ENCODE measurements at places on chromosomes 1 and 21. TPM values are rescaled to one million over a fixed set of nuclear protein-coding genes. Genes with fewer than 3 reads are reported as not detected.
A peak's percentile ranks its signal among the peaks of the same experiment; 100 is the strongest.

GRCh38 chr1:5198328-5198727, 543.9 kb downstream of the AJAP1 start:
- DNase-seq = no peak

DNA sequence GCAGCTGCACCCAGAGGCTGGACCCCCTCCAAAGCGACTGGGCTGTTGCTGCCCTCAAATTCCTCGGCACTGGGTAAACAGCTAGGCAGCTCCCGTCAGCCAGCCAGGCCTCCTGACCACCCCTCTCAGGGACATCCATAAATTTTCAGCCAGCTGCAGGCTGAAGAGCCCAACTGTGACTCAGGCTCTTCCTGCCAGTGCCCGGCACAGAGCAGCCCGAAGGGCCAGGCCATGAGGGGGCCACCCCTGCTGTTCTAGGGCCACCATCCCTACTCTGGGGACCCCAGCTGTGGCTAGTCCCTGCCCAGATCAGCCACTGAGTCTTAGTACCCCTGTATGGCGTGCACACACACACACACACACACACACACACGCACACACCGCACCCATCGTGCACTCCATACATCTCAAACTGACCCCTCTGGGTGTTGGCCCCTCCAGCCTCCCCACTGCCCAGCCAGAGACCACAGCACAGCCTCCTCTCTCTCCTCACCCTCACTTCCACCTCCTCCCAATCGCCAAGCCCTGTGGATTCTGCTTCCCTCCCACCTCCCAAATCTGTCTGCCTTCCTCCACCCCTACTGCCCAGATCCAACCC, 6.2 kb upstream of the LAPTM5 start:
- DNase-seq = peak; percentile 62

GRCh38 chr1:31381394-31382294, 8.8 kb upstream of the FABP3 start:
- DNase-seq = peak; percentile 67

- DNase-seq = peak; percentile 31
These were observed 2.4 kb downstream of the VPS13D start for GRCh38 chr1:12232221-12232620.

GRCh38 chr21:25589887-25590286, 17.4 kb downstream of the MRPL39 start:
- DNase-seq = no peak

The RPE65 gene
- under 0.01 TPM for total RNA-seq

The TRMT13 gene
- 49.1 TPM for total RNA-seq

DNA sequence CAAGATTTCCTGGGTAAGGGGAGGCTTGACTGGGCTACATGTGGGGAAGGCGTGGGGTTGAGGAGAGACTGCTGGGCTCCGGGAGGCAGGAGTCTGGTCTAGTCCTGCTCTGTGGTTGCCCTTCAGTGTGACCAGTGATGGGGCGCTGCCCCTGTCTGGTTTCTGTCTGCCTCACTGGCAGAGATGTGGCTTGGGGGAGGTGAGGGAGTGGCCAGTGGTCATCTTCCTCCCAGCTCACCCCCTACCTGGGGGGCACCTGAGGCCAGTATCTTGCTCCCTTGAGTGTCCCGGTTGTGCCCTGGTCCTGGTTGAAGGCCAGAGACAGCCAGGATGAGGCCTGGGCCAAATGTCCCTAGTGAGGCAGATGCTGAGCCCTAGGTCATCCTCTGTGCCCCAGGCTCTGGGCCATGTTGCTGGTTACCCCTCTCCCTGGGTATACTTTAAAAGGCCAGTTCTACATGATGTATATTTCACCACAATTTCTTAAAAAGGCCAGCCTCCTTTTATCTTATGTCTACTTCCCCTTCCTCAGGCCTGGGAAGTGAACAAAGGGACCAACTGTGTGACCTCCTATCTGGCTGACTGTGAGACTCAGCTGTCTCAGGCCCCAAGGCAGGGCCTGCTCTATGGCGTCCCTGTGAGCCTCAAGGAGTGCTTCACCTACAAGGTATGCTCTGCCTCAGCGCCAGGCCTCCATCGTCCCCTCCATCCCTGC, 10.5 kb downstream of the FAAH start:
- DNase-seq = no peak

GRCh38 chr1:157472056-157472701, 80.1 kb downstream of the FCRL5 start:
- DNase-seq = no peak

GRCh38 chr1:62941780-62942179, 157.8 kb downstream of the ATG4C start:
- DNase-seq = no peak

DNA sequence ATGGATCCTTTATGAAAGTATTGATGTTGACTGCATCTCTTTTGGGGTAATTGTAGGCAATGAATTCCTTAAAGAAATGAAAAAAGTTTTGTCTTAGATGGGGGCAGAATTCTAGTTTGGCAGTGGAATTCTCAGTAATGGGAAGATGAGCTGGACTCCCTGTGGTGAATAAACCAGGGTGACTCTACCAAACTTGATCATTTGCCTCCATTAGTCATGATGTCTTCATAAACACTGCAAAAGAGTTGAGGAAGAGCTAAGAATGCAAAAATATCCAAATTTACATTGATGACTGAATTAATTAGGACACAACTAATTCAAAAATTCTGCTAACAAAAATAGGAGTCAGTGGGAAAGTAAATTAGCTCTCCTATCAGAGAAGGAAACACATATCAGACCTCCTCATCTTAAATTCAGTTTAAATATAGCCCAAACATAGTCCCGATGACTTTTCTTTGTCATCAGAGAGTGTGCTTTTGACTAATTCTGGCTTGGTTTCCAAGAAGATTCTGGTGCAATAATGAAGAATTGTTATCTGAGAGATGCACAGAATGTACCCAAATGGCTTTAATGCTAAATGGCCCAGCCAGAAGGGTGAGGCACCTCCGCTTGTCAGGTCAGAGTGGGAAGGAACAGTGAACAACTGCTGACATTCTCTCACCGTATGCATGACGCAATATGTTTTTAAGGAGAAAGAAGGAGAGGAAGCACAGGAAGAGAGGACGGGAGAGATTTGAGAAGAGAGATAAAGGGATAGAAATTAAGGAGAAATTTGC, 525.1 kb downstream of the LMO4 start:
- no peak for DNase-seq

DNA sequence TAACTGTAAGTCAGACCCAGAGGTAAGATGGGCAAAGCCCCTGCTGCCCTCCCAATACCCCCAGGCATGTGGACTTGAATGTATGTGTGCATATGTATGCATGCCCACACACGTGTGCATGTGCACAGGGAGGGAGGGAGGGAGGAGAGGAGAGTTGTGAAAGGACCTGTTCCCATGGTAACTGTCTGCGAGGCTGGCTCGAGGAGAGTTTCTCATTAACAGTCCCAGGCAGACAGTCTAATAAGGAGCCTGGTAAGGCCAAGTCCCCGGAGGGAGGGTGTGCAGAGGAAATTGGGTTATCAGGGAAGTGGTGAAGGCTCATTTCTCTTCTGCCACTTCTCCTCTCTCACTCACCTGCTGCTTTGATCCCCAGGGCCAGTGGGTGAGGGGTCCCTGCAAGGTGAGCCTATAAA, 74.9 kb downstream of the NFASC start:
- no peak for DNase-seq

GRCh38 chr1:44707112-44707881, 23.7 kb downstream of the RNU5D-1 start:
- DNase-seq = peak; percentile 90

- no peak for DNase-seq
These were observed 20.9 kb downstream of the MCOLN3 start for GRCh38 chr1:85027242-85027983.

The OVAAL gene
- not detected for total RNA-seq

The FAM177B gene
- not detected for total RNA-seq

GRCh38 chr21:33968080-33968994, 52.7 kb upstream of the ATP5PO start:
- peak; percentile 81 for DNase-seq

- no peak for DNase-seq
These were observed 18.9 kb downstream of the NOS1AP start for GRCh38 chr1:162088281-162088969.

- no peak for DNase-seq
These were observed 54.2 kb downstream of the GLIS1 start for GRCh38 chr1:53684741-53685140.

DNA sequence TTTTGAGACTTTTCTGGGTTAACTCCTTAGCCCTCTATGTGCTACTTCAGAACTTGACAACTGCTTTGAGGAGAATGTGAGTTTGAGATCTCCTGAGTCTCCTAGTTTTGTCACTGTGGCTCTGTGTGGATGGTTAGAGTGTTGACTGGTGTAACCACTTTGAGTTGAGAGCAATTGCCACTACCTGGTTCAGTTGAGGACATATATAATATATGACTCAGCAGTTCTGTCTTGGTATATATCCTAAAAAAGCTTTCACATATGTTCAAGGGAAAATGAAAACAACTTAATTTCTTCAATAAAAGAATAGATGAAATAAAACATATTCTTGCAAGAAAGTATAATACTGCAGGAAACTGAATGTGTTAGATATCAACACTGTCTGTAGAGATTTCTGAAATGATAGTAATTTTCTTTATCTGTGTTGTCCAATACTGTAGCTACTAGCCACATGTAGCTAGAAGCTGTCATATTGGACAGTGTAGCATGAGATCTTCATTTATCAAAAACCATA, 96.7 kb upstream of the QSOX1 start:
- DNase-seq = no peak

The OR6N1 gene
- total RNA-seq = not detected

DNA sequence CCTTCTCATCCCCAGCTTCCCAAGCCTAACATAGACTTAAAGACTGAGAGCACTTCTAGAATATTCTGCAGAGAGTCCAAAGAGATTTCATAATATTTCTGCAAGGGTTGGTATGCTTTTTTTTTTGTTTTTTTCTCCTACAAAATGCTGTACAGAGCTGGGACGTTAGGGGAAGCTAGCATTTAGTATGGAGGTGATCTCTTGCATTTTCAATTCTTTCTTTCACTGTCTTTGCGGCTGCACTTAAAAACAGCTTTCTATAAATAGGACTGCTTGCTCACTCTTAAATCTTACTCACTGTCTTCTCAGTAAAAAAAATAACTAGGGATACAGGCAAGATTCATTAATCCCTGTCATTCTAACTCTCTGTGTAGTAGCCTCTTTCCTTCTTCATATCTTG, 7.4 kb downstream of the DSCAM start:
- DNase-seq = no peak

- DNase-seq = no peak
These were observed 3.9 kb downstream of the KDM4A start for GRCh38 chr1:43653893-43654292.

The SH2D1B gene
- 1.1 TPM for total RNA-seq

The CTTNBP2NL gene
- 9.3 TPM for total RNA-seq

The SRGAP2B gene
- total RNA-seq = 14.3 TPM

DNA sequence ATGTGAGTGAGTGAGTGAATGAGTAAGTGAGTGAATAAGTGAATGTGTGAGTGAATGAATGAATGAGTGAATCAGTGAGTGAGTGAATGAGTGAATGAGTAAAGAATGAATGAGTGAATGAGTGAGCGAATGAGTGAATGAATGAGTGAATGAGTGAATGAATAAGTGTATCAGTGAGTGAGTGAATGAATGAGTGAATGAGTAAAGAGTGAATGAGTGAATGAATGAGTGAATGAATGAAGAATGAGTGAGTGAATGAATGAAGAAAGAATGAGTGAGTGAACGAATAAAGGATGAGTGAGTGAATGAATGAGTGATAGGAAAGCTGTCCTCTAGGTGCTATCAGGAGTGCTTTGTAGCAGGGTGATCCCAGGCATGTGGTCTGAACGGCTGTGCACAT, 35.7 kb downstream of the CFAP74 start:
- DNase-seq = no peak

The KRTAP13-2 gene
- not detected for total RNA-seq

- no peak for DNase-seq
These were observed 376.4 kb upstream of the KAZN start for GRCh38 chr1:14222086-14222485.

GRCh38 chr1:193486671-193487229, 300.3 kb upstream of the B3GALT2 start:
- no peak for DNase-seq

- DNase-seq = no peak
These were observed 82.3 kb downstream of the CYYR1 start for GRCh38 chr21:26490771-26491170.

GRCh38 chr1:101139821-101140718, 96.7 kb upstream of the S1PR1 start:
- DNase-seq = no peak

- DNase-seq = no peak
These were observed 155.4 kb downstream of the URB2 start for GRCh38 chr1:229781453-229781852.

DNA sequence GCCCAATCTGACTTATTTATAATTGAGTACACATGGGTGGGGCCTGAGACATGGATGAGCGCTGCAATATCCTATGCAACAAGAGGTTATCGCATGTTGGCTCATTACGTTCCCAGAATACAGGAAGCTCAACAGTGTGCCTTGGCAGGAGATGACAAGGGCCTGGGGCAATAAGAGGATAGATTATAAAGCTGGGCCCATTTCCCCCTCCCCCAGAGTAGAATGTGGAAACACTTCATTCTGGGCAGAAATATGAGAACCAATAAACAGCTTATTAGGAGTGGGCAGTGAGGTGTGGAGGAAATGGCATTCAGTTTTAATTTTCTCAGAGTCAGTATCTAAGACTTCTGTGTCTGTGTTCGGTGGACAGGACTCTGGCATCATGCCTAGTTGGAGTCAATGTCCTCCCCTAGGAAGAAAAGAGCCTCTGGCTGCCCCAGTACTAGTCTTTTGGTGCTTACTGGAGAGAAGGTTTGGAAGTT, 92.8 kb downstream of the PIK3R3 start:
- peak; percentile 71 for DNase-seq

The SLX9 gene
- 60.5 TPM for total RNA-seq
